ENCODE measurements at places on chromosomes 7 and 10. TPM values are rescaled to one million over a fixed set of nuclear protein-coding genes. Genes with fewer than 3 reads are reported as not detected.

GPR37 gene
- total RNA-seq, result 4.1 TPM

GLUD1 gene
- total RNA-seq, result 193 TPM

SORBS1 gene
- total RNA-seq, result 0.93 TPM

AKR1C8 gene
- not detected for total RNA-seq

CELF2 gene
- total RNA-seq, result 19.5 TPM

LEP gene
- not detected for total RNA-seq

LAMB1 gene
- 673 TPM for total RNA-seq

CPA4 gene
- 0.27 TPM for total RNA-seq

MAP3K8 gene
- 6.8 TPM for total RNA-seq

PDZD7 gene
- 0.50 TPM for total RNA-seq

WIPF3 gene
- not detected for total RNA-seq

MMRN2 gene
- 261 TPM for total RNA-seq

SFR1 gene
- total RNA-seq, result 19.5 TPM

PNLIPRP2 gene
- total RNA-seq, result not detected

NRG3 gene
- 0.43 TPM for total RNA-seq

CRPPA gene
- total RNA-seq, result 2.3 TPM

RET gene
- total RNA-seq, result 0.07 TPM

TMEM209 gene
- 23.3 TPM for total RNA-seq

WEE2 gene
- total RNA-seq, result not detected

TBX20 gene
- total RNA-seq, result 14.4 TPM

ZNF3 gene
- 35.1 TPM for total RNA-seq

VWA2 gene
- total RNA-seq, result not detected

FGL2 gene
- total RNA-seq, result 0.13 TPM

NKX2-3 gene
- 2.4 TPM for total RNA-seq

MACC1 gene
- not detected for total RNA-seq

C10orf71 gene
- not detected for total RNA-seq

MYL10 gene
- not detected for total RNA-seq

RPEL1 gene
- 0.27 TPM for total RNA-seq

UROS gene
- 68.5 TPM for total RNA-seq

CYP2C19 gene
- not detected for total RNA-seq

TRUB1 gene
- 43.5 TPM for total RNA-seq

UCN3 gene
- not detected for total RNA-seq

SEMA3A gene
- total RNA-seq, result 0.29 TPM

HACD1 gene
- total RNA-seq, result 27.6 TPM

SHOC2 gene
- 68.9 TPM for total RNA-seq

CTAGE8 gene
- not detected for total RNA-seq

CYP3A4 gene
- not detected for total RNA-seq

CPED1 gene
- 0.86 TPM for total RNA-seq

ANKIB1 gene
- 67.3 TPM for total RNA-seq

STK32C gene
- 7.6 TPM for total RNA-seq
